ENCODE measurements at places on chromosomes 1 and 21. TPM values are rescaled to one million over a fixed set of nuclear protein-coding genes. Genes with fewer than 3 reads are reported as not detected.

GRCh38 chr1:40951943-40952743, 27.4 kb upstream of the CTPS1 start:
- DNase-seq: peak; percentile 28

GRCh38 chr1:97424209-97424608, 496.6 kb downstream of the DPYD start:
- no peak for DNase-seq

DNA sequence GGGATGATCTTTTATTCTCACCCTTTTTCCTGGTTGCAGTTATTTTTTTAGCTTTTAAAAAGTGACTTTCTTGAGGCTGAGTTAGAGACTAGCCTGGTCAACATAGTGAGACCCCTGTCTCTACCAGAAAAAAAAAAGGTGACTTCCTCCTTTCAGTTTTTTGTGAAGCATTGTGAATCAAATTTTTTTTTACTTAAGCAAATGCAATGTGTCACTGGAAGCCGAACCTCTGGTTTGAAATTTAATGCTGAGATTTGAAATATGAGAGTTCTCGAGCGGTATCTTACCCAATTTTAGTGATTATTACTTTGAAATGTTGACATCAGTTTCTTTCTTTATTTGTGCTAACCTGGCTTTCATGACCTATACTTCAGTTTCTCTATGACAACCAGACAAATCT, 3.6 kb downstream of the CAP1 start:
- DNase-seq: no peak

DNA sequence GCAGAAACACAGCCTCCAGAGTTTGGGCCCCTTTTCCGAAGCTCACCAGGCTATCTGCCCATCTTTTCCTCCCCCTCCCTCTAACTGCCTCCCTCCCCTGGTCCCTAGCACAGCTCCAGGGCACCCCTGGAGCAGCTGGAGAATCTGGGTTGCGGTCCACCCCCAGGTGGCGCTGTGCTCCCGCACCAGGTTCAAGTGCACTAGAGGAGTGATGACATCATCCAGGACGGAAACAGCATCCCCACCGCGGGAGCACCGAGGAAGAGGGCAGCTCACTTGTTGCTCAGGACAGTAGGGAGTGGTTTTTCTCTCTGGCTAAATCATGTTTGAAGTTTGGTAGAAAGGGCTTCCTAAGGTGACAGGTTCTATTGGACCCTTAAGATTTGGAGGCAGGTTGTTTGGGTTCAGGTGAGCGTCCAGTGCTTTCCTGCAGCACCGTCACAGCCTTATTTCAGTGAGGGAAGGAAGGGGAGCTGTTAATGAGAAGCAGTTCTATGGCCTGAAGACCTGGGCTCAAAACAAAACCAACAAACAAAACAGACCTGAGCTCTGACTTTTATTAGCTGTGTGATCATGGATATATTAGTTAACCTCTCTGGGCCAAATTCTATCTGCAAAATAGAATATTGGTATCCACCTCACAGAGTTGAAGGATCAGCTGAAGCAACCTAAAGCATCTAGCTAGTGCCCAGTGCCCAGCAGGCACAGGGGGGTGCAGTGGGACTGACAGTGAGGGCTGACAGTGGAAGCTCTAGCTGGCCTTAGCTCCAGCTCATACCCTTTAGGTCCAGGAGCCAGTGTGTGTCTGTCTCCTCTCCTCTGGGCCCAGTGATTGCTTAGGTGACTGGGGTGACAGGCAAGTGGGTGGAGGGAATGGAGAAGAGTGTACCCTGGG, 7.5 kb downstream of the SHISA4 start:
- peak; percentile 83 for DNase-seq

DNA sequence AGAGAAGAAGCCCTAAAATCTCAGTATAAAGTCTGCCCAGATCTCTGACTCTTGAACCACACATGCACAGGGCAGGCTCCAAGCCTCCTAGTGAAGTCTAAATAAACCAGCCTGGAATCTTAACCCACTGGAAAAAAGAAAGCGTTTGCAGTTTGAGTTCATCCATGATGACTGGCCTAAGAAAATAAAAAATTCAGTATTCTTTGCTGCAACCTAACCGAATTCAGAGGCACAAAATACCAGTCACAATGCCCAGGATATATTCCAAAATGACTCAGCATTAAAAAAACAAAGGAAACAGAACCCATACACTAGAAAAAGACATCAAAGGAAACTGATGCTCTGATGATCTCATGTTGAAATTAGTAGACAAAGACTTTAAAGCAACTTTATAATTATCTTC, 269.2 kb downstream of the SDCCAG8 start:
- DNase-seq: no peak

DNA sequence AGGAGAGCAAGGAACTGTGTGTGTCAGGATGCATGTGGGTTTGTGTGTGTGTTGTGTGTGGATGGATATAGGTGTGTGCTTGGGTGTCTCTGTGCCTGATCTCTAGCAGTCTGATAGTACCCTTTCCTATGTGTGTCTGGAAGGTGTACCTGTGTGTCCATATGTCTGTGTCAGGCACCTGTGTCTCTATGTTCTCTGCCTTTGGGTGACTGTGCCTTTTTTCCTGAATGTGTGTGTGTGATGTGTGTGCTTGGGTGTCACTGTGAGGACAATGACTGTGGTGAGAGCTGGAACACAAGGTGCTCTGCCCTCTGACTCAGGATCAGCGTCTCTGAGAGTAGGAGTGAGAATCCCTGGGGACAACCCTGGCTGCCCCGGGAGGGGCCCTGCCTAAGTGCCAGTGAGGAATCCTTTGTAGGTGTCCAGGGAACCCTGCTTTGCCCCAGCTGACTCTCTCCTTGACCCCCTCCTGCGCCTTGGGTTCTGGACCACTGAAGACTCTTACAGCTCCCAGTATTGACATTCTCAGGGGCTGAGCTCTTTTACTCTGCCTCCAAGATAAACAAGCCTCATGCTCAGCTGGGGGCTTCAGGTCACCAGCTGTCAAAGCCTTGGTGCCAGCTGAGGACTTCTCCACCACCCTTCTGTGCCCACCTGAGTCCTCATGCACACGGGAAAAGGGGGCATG, 735 bp upstream of the EFNA3 start:
- DNase-seq: no peak

DNA sequence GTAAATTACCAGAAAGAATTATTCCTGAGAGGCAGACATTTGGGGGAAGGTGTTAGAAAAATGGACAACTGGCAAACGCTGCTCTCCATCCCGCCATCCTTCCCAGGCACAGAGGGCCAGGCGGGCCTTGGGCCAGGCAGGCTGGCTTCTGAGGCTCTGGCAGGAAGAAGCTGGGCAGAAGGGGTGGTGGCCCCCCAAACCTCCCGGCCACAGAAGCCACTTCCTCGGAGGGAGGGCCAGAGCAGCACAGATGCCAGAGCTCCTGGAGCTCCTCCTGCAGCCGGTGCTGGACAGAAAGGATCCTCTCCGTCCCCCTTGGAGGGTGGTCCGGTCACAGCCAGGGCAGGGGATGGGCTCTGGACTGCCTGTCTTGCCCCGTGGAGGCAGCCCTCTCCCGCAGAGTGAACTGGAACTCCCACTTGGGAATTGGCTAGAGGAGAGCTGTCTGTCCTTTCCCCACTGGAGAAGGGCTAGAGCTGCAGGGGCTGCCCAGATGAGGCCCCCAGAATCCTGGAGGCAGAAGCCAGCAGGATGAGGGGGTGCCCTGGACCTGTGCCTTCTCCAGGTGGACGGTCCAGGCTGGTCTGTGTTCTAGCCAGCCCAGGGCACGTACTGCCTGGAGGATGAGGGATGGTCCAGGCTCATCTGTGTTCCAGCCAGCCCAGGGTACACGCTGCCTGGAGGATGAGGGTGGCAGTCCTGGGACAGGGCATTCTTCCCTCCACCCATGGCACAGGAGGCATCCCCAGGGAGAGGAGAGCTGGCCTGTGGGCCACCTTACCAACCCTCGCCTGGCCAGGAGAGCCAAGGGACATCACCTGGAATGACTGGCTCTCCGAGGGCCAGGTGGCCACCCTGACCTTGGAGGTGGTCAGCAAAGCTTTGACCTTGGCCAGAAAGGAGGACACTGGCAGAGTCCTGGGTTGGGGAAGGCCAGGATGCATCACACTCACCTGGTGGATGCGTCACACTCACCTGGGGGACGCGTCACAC, 47.4 kb upstream of the ACTRT2 start:
- DNase-seq: no peak

GRCh38 chr1:45929257-45929687, 125.9 kb downstream of the MAST2 start:
- DNase-seq: no peak

DNA sequence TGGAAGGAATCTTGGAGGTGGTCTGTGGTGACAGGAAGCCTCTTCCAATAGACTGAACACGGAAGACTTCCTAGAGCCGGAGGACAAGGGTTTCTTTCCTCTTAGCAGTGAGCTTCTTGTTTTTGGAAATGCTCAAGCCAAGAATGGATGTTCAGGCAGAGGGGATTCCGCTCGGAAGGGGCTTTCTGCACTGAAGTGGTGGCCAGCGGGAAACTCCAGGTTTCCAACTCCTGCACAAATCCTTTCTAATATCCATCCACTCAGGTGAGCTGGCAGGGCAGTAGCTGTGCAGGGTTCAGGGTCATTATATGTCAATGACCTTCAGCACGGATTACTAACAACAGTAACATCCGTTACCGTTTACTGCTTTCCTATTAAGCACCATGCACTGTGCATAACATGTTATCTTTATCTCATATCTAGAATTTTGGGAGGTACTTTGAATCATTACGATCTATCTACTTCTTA, 573 bp upstream of the CPT2 start:
- no peak for DNase-seq

GRCh38 chr1:18413541-18414305, 67.0 kb upstream of the KLHDC7A start:
- DNase-seq: no peak

DNA sequence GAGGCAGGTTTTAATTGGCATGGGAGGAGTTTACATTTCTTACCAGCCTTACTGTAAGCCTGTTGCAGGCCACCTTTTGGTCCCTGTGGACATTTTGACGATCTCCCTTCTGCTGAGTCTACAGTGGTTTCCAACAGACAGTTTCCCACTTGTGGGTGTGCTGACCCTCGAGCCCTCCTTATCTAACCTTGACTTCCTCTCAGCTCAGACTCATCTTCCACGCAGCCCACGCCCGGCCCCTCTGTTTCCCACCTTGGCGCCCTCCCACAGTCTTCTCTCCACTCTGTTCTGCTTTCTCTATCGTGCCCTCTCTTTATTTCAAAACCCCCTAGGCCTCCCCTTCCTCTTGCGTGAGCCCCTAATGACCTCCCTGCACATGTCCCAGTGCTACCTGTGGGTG, 6.1 kb upstream of the ARL8A start:
- DNase-seq: no peak

DNA sequence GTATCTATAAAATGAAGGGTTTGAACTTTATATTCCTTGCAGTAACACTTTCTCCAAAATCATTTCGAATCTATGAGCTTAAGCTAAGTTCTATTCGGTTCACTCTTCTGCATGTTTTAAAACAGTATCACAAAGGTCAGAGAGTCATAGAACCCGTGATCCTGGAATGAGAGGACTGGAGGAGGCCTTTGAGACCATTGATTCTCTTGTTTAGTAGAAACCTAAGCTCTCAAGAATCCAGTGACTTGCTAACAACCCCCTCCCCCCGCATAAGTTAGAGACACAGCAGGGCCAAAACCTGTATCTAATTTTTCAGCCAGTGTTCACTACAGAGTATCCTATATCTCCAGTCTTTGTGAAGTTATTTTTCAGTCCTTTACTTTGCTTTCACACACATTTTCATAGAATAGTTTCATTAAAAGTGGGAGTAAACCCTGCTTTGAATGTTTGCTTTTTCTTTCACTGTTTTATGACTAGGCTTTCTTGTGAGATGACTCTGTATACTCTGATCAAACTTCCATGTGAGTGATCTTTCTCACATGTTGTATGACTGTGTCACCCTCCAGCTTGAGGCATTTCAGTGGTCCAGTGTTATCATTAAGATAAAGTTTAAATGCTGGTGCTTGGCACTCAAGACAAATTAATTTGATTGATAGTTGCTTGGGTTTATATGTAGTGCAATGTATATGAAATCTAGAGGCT, 275.4 kb upstream of the SGIP1 start:
- no peak for DNase-seq

GRCh38 chr21:23445307-23445706, 2162.0 kb downstream of the MRPL39 start:
- no peak for DNase-seq

DNA sequence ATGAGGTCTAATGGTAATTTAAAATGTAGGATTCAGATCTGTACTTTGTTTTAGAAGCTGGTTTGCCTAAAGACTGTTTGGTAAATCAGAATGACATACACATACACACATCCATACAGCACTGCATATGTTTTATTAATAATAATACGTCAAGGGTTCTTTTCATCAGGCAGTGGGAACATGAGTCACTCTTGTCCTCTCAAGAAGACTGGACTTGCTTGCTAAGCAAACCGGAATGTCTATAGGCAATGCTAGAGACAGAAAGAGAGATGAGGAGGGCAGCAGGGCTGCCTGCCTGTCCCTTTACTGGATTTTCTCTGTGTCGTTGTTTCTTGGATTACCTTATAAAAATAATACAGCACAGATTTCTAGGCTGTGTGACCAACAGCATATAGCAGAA, 119.1 kb upstream of the GALNT2 start:
- DNase-seq: no peak

DNA sequence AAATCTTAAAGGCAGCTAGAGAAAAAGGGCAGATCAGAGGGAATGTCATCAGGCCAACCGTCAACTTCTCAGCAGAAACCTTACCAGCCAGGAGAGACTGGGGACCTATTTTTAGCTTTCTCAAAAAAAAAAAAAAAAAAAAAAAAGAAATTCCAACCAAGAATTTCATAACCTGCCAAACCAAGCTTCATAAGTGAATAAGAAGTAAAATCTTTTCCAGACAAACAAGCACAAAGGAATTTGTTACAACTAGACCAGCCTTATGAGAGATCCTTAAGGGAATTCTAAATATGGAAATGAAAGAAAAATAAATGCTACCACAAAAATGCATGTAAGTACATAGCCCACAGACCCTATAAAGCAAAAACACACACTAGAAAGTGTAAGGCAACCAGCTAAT, 267.7 kb downstream of the AKT3 start:
- no peak for DNase-seq

DNA sequence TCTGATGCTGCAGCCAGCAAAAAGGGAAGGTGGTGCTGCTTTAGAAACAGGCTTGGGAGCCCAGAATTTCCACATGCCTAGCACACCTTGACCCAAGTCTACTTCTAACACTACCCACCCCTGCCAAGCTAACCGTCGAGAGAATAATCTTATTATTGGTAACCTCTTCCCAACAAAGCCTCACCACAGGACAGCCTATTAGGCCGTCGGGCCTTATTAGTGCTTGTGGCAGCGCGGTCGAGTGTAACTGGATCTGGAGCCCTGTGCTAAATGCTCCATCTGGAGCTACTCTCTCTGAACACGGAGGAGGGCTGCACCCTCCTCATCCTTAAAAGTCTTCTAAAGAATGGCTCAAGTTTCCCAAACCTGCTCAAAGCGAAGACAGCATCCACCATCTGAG, 165.5 kb upstream of the NFIA start:
- DNase-seq: no peak

Gene SLC45A1
- total RNA-seq: 3.2 TPM

Gene TMEM81
- 1.9 TPM for total RNA-seq

Gene FAM163A
- total RNA-seq: not detected

Gene PRAMEF15
- total RNA-seq: not detected

Data from omental fat pad (tissue), 4 donors.